AG08395 (cell line): ENCODE measurements at places on chromosomes 7 and 10.
A peak's percentile ranks its signal among the peaks of the same experiment; 100 is the strongest.

GRCh38 chr7:136868496-136869000, at the start of gene CHRM2:
Gene CHRM2, plus strand, starts transcription at chr7:136868652. Its CDS starts 146,214 bp downstream, at chr7:137014866.
- DNase-seq, result peak; percentile 35

- no peak for DNase-seq
Measured at GRCh38 chr10:93462881-93463280, 19.3 kb downstream of the MYOF start.

- no peak for DNase-seq
Measured at GRCh38 chr10:100624298-100624697, 88.6 kb downstream of the HIF1AN start.

- no peak for DNase-seq
Measured at GRCh38 chr10:84176351-84176750, 2.8 kb downstream of the GPR15LG start.

DNA sequence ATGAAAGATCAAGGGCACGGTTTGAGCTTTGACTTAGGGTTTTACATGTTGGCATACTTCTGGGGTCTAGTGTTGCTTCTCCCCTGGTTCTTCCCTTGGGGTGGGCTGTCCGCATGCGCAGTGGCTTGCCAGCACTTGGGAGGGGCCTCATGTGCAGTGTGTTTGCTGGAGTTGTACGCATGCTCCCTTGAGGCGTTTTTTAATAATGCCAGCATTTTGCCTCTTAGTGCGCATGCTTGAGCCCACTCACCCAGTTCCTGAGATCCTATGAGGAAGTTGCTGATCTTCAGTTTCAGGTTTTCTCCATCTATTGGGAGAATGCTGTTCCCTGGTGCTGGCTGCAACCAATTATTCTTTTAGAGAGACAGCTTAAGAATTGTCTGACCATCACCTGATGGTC, 113.4 kb upstream of the GPR141 start:
- DNase-seq, result no peak

GRCh38 chr7:150977382-150978125, 567 bp downstream of the KCNH2 start:
- DNase-seq, result no peak

- no peak for DNase-seq
Measured at GRCh38 chr7:156611014-156612010, 29.3 kb upstream of the RNF32 start.

- no peak for DNase-seq
Measured at GRCh38 chr10:83816942-83817341, 322.4 kb upstream of the GHITM start.

- DNase-seq, result no peak
Measured at GRCh38 chr10:100173035-100173434, 12.8 kb downstream of the ERLIN1 start.

GRCh38 chr10:128018236-128018635, 108.0 kb downstream of the MKI67 start:
- DNase-seq, result no peak

DNA sequence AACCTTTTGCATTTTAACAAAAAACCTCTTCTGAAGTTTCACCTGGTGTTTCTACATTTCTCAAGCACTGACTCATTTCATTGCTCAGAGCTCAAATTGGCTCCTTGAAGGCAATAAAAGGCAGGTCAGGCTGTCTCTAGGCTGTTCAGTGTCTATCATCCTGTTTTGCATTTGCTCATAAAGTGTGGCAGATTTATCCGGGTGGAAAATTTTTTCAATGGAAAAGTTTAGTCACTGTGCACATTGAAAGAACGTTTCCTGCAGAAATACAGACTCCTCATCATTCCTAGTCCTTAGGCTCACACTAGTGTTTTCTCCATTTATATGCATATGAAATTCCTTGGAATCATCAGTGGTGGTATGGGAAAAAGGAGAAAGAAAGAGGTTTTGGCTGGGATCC, 114.2 kb upstream of the DGKB start:
- no peak for DNase-seq

GRCh38 chr10:46541017-46541661, 15.3 kb downstream of the GPRIN2 start:
- no peak for DNase-seq

DNA sequence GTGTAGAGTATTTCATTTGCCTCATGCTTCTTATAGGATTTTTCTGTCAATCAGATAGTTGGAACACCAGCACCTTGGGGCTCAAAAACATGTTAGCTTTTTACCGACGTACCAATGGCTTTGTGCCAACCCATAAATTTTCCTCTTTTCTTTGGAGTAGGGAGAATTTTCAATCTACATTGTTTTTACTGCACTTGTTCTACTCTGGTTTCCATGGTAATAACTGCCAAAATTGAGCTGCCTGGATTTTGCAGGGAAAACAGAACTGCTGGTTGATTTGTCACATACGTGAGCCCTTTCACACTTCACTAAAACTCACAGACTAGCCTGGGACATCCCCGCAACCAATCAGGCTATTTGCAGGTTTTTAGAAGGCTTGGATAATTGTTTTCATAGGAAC, 189.7 kb downstream of the ARHGAP21 start:
- no peak for DNase-seq

DNA sequence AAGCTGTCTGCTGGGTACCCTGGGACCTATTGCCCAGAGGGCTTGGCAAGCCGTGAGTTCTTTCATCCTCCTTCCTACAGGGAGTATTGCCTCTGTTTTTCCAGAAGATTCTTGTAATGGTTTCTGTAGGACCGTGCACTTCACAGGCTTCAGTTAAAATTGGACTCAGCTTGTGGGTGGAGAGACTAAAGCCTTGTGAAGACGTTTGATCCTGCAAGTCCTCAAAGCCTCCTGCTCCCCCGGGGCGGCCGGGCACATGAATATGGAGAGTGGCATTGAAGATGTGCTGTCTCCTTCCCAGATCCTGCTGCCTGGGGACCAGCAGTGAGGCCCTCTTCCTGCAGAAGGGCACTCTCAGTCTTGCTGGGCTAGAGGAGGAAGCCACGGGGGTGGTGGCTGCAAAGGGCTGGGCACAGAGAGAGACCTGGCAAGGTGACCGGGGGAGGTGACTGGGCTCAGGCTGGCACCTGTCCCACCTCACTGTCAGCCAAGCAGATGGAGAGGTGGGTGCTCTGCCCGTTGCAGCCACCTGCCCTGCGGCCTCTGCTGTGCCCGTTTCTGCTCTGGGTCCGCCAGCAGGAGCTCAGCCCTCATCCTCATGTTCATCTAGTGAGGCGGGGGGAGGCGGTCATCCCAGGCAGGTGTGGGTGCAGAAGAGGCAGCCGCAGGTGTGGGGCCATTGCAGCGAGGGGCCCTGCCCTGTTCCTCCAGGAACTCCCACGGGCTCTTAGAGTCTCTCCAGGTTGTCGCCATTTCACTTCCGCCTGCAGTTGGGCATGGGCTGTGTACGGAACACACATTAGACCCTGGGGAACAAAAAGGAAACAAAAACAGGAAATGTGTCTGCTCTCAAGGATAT, 55.7 kb downstream of the TMEM209 start:
- no peak for DNase-seq

- no peak for DNase-seq
Measured at GRCh38 chr10:62778125-62778524, 26.4 kb upstream of the ADO start.

DNA sequence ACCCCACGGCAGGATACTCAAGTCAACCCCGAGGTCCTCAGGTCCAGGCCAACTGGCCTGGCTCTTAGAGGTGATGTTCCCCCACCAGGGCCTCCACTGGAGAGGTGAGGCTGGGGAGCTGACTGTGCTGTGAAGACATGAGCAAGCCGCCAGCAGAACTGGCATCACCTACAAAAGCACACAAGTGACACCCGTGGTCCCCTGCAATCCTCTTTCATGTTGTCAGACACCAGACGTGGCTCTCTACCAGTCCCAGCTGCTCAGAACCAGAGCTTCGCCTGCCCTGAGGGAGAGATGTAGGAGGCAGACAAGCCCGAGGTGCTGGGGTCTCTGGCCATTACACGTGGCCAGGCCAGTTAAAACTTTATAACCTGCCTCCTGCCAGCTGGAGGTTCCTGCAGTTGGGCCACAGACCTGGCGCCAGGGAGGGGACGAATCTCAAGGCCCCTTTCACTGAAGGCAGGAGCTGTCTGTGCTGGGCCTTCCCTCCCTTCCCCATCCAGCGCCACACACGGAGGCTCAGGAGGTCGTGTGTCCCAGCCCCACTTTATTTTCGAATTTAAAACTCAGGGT, 2.2 kb downstream of the COMTD1 start:
- no peak for DNase-seq

DNA sequence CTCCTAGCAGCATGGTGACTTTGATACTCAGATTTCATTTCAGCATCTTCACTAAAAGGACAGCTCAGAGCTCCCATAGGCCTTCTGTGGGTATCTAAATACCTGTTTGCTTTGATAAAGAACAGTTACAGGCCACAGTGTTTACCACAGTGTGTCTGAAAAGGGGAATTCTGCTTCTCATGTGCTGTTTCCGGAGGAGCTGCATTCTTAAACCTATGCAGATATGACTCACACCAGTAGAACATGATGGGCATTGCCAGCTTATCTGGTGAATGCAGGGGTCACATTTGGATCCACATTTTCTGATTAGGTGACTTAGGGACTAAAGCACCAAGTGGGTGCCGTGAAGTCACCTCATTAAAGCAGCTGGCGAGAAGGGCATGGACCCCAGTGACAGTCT, 52.6 kb downstream of the TRRAP start:
- DNase-seq, result no peak

DNA sequence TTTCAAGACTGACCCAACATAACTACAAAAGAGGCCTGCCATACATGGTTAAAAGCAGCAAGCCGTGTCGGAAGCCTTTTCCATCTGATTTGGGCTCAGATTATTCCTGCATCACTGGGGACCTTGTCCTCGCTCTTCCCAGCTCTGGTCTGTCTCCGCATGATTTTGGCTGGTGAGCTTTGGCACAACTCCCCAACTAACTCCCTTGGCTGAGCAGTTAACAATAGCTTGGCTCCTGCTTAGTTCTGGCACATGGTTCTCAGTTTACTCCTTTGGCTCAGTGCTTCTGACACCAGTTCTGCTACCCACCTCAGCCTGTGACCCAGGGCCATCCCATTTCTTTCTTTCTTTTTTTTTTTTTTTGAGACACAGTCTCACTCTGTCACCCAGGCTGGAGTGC, 17.0 kb downstream of the AGK start:
- no peak for DNase-seq

- no peak for DNase-seq
Measured at GRCh38 chr7:32564542-32564941, 69.3 kb downstream of the AVL9 start.

DNA sequence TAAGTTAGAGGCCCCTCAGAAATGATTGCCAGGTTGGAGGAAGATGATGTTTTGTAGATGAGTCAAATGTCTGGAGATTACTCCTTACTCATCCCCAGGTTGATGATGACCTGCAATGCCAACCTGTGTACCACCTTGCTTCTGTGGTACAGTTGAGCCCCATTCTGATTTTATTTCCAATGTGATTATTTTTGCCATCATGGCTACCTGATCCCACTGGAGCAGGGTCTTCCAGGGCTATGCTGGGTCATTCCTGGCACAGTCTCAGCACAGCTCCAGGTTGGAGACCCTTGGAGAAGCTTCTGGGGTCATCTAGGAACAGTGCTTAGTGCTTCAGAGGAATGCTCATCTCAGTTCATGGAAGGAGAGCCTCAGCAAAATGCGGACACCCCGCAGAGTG, 34.3 kb downstream of the LRRC18 start:
- DNase-seq, result no peak

DNA sequence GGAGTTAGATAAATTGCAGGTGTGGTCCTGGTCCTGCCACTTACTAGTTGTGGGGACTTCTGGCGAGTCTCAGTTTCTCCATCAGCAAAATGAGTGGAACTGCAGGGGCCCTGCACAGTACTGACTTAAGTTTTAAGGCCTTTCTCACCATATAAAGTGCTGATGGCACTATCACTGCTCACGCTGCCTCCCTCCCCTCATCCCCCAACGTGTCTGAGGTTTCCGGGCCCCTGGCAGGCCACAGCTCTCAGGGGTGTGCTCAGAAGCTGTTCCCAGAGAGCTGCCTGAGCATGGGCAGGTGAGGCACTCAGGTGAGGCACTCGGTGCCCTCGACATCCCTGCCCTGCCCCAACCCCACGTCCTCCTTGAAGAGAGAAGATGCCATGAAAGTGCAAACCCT, 74.2 kb downstream of the VOPP1 start:
- DNase-seq, result no peak

- no peak for DNase-seq
Measured at GRCh38 chr7:29147821-29148220, 1.5 kb upstream of the CPVL start.

GRCh38 chr7:79968077-79968648, 166.5 kb upstream of the GNAI1 start:
- no peak for DNase-seq

- DNase-seq, result no peak
Measured at GRCh38 chr7:96182424-96183158, 139.3 kb downstream of the SLC25A13 start.

- DNase-seq, result no peak
Measured at GRCh38 chr7:44158096-44158872, 17.2 kb upstream of the MYL7 start.

- no peak for DNase-seq
Measured at GRCh38 chr7:85324145-85324799, 137.4 kb upstream of the SEMA3D start.

GRCh38 chr10:95793401-95794045, 37.6 kb downstream of the ENTPD1 start:
- DNase-seq, result no peak

- no peak for DNase-seq
Measured at GRCh38 chr10:31757386-31757791, 171.2 kb downstream of the ARHGAP12 start.

- DNase-seq, result no peak
Measured at GRCh38 chr7:136023134-136023869, 46.1 kb upstream of the MTPN start.

DNA sequence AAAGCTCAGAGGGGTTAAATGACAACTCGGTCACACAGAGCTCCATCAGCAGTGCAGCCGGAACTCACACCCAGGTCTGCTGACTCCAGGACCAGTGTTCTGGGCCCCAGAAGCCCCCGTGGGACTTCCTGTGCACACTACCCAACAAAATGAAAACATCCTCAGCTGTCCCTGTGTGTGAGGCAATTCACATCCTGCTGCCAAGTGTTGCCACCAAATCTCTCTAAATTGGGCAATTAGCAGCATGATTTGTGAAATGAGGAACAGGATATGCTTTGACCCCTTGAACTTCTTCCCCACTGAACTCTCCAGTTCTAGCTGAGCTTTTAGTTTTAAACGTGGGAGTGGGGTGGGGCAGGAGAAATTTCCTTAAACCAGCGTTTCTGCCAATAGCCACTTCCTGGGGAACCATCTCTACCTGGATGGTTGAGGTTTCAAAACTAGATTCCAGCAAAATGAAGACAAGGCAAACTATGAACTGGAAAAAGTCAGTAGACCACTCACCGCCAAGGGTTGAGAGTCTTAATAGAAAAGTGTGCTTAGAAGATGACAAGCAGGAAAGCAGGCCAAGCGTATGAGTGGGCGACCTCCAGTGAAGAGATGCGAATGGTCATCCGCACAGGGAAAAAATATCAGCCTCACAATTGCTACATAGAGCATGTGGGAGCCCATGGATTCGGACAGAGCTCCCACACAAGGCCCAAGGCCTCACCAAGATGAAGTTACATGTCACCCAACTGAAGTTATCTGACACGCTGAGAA, 51.9 kb upstream of the CHST15 start:
- DNase-seq, result no peak
